NCI-H2081 (cell line): ENCODE measurements at places on chromosomes 4 and X.

- DNase-seq, result no peak
Measured at GRCh38 chr4:121237069-121237399, 72.9 kb upstream of the TNIP3 start.

DNA sequence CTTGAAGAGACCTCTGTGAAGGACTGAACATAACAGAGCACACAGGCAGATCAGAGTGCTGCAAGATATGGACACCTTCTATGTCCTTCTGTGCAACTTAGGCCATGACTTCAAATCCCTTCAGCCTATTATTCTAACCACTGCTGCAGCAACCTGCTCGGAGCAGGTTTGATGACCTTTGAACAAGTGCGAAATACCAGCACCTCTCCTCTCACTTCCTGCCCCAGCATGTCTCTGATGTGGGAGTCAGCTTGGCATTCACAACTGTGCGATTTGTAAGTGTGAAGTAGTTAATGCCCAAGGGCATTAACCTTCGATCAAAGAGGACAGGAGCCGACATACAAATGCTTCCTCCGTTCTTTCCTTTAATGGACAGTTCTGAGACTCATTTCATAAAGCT, 1.6 kb upstream of the EXOC1 start:
- no peak for DNase-seq

- no peak for DNase-seq
Measured at GRCh38 chr4:3311489-3312171, 18.8 kb downstream of the RGS12 start.

GRCh38 chrX:153853180-153853901, 23.0 kb upstream of the PDZD4 start:
- no peak for DNase-seq

GRCh38 chr4:44869985-44870384, 143.6 kb upstream of the GNPDA2 start:
- no peak for DNase-seq

- no peak for DNase-seq
Measured at GRCh38 chr4:8262637-8263322, 6.8 kb upstream of the HTRA3 start.

GRCh38 chrX:10296576-10296975, 139.8 kb downstream of the CLCN4 start:
- DNase-seq, result no peak

DNA sequence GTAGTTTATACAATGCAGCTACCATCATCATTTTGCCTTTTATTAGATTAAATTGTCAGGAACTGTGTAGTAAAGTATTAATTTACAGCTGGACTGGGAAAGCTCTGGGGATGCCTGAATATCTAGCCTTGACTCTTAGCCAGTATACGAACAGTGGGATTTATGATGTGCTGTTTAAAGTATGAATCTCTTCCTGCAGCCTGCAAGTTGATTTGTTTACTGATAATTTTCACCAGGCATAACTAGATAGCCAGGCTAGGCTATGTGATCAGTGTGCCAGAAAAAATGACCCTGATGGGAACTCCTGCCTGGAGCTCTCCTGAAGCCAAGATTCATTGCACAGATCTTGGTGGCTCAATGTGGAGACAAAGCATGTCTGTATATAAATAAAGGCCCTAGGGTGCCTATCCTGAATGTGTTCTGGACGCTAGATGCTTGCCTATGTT, 119.2 kb downstream of the SCLT1 start:
- DNase-seq, result peak; percentile 52

GRCh38 chr4:931194-931959, 739 bp downstream of the GAK start:
- DNase-seq, result no peak

DNA sequence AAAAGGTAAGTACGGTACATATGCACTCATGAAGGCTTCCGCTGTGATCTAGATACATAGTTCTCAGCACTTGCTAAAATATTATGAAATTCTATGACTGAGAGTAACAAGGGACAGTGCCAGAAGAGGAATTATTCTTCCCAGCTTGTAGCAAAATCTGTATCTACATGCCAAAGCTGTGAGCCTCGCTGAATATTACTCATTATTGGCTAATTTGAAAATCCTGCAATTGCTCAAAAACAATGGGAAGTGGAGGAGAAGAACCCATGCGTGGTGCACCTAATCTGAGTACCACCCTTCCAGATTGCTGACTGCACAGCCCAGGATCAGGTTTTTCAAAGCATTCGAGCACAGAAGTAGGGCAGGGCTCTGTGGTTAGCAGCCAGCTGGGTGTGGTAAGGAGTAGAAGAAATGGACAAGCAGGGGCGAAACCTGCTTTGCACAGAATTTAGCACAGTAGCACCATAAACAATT, 17.4 kb upstream of the PDCL2 start:
- no peak for DNase-seq

DNA sequence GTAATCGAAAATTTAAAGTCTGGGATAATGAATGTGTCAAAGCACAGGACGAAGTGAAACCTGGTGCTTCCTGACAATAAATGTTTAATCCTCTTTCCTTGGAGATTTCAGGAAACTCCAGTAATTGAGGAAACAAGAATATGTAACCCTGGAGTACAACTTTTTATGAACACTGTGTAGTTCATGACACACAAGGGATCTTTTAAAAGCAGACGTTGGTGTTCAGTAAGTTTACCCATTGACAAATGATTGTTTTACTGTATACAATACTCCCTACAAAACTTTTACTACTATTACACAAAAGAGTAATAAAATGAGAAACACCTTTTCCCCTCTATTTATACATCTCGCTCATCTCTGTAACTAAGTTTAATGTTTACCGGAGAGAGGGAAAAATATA, 312.4 kb downstream of the PPARGC1A start:
- no peak for DNase-seq

DNA sequence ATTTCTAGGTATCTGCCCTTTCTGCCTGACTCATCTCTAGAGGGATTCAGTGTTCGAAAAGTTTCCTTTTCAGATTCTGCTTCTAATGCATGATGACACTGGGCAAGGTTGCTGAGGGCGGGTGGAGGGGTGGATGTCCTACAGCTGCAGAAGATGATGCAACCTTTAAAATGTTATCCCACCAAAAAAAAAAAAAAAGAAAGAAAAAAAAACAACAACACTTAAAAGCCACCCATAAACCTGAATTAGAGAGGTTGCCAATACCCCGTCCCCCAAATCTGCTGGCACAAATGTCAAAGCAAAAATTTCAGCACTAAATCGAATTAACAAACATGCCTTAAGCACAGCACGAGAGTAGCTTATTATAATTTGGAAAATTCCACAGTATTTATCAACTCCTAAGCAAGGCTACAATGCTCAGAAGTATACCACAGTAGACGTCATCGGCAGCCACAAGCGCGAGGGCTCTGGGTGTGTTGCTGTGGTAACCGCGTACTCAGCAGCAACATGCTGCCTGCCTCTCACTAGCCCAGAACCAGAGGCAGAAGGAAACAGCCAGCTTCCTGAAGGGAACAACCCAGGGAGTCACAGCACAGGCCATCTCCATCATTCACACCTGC, 167.5 kb upstream of the MAP3K15 start:
- no peak for DNase-seq

DNA sequence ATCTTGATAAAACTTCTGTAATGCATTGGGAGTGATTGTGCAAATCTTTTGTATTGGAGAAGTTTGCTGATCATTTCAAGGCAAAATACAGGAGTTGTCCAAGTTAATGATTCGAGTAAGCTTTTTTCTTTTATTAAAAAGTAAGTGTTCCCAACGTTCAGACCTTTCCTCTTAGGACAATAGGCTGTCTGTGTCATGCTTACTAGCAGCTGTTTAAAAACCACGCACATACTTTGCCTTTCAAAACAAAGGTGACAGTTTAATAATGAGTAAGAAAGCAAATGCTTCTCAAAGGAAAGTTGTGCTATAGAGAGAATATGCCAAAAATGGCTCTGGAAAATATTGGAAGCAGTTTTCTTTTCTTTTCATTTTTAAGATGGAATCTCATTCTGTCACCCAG, 11.2 kb downstream of the TRAPPC11 start:
- DNase-seq, result no peak

- DNase-seq, result peak; percentile 52
Measured at GRCh38 chrX:155263854-155264628, at the start of gene RAB39B. TSS of gene RAB39B (minus strand) at chrX:155264491. CDS start at chrX:155264288, 203 bp downstream.

- DNase-seq, result no peak
Measured at GRCh38 chrX:72069350-72070160, 62.2 kb downstream of the RTL5 start.

DNA sequence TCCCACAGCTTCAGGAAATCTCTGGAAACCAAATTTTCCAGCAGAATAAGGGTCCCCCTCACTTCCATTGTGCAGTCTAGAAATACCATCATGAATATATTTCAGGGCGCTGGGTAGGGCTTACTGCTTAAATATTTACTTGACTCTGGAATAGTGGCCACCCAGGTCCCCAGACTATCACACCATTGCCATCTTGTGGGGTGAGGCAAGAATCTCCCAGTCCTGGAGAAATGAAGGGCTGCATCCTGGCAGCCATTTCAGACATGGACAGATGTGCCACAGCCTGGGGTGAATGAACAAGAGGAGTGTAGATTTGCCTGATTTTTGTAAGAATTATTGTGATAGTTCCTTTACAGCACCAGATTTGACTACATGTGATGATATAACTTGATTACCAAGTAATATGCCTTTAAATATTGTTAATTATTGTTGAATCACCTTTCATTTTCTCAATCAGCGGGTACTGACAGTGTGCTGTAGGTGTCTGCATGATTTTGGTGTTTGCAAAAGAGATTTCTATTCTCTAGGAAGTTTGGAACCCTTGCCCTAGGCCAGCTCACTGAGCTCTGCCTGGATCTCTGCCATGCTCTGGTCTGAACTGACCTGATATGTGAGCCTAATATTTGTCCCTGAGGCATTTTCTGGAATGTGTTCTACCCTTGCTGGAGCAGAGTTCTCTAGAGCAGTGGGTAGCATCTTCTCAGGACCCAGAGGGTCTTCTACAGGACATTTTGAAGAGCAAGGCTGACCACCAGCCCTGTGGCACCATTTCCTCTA, 183.4 kb downstream of the KIT start:
- no peak for DNase-seq

DNA sequence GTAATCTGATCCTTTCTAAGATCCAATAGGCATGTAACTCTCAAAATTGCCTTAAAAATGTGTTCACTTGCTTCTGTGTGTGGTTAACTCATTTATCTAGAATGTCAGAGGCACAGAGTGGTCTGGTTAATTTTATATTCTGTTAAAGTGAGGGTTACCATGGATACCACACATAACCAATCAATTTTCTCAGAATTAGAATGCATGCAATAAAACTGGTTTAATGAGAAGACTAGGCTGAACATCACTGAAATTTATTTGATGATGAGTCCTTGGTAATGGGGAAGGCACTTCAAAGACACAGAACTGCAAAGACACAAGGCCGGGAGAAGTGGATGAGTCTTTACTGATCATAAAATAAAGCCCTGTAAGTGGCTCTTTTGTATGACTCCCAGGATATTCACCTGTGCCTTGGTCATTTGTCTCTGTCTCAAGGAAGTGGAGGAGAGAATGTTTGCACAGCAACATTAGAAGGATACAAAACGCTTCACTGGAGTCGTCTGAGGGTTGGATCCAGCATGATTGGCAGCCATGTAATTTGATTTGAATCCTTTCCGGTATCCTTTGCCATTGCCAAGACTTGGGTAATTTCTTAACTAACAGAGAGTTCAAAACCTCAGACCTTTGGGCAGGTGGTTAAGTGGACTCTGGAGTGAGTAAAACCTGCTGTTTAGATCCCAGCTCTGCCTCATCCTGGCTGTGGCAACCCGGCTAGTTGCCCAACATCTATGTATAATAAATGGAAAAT, 94.0 kb upstream of the RBPJ start:
- no peak for DNase-seq

- peak; percentile 29 for DNase-seq
Measured at GRCh38 chrX:24396236-24396930, 35.9 kb downstream of the SUPT20HL1 start.

DNA sequence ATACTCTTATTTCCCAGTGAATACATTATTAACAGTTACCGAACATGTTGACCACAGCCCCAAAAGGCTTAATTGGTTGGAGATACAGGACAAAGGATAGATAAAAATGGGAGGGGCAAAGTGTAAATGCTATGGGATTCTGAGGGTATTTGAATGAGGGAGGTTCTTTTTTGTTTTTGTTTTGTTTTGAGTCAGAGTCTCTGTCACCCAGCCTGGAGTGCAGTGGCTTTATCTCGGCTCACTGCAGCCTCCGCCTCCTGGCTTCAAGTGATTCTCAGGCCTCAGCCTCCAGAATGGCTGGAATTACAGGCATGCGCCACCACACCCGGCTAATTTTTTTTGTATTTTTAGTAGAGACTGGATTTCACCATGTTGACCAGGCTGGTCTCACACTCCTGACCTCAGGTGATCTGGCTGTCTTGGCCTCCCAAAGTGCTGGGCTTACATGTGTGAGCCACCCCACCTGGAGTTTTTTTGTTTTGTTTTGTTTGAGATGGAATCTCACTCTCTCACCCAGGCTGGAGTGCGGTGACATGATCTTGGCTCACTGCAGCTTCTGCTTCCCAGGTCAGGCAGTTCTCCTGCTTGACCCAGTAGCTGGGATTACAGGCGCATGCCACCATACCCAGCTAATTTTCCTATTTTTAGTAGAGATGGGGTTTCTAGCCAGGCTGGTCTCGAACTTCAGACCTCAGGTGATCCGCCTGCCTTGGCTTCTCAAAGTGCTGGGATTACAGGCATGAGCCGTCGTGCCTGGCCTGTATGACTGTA, 9.0 kb downstream of the UBE2K start:
- no peak for DNase-seq

GRCh38 chrX:150715184-150715583, 22.0 kb downstream of the MTMR1 start:
- no peak for DNase-seq

DNA sequence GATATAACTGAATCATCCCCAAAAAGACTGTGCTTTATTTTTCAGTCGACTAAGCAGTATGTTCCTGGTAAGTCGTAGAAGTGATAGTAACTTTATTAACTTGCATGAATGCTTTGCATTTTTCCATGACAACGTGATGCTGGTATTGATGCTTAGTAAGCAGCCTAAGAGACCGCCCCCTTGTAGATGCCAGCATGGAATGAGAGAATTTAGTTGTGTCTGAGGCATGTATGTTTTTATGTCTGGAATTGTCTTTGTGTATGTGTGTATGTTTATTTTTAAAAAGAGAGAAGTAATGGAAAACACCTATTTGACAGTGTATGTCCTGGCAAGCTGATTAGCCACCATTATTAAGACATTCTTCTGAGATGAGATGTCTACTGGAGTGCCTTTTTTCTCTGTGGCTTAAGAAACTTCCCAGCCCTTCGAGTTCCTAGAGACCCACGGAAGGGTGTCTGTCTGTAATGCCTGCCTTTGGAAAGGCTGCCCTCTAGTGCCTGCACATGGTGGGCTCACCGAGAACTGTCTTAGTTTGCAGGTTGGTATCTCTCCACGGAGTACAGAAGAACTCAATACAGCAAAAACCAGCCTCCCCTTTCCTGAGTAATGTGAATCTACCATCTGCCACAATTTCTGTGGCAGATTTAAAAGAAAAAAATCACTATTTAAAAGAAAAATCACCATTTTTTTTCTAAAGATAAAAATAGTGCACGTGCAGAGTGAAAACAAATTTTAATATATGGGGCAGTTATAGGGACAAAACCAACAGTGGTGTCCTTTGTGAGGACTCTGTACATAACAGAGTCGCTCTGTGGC, 85.9 kb downstream of the AASDH start:
- peak; percentile 67 for DNase-seq
